ENCODE measurements at places on chromosomes 1 and 21.

- DNase-seq: no peak
These were observed 23.4 kb upstream of the ABCG1 start for GRCh38 chr21:42195378-42196031.

GRCh38 chr21:31185663-31186062 is 147.4 kb upstream of the KRTAP19-8 start:
- no peak for DNase-seq

GRCh38 chr1:40594187-40594531 is 62.7 kb downstream of the ZNF684 start:
- no peak for DNase-seq

DNA sequence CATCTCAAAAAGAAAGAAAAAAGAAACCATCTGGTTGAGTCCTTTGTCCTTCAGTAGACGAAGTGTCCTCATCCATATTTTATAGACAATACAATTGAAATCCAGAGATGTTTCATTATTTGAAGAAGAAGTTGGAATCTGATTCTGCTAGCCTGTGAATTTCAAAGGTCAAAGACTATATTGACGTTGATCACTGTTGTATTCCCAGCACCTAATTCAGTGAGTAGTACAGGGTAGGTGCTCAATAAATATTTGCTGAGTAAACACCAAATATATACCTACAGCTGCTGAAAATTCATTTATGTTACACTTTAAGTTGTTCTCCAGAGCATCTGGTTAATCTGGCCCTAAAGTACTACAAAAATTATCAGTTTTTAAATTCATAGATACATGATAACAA is 135.2 kb downstream of the CACNA1E start:
- no peak for DNase-seq

- no peak for DNase-seq
These were observed 229.3 kb upstream of the PKN2 start for GRCh38 chr1:88454781-88455180.

- DNase-seq: no peak
These were observed 40.4 kb upstream of the BMP8A start for GRCh38 chr1:39450956-39451606.
